ENCODE measurements at places on chromosomes 2 and 18.

GRCh38 chr2:196399722-196400691, 228.6 kb upstream of the STK17B start:
- no peak for DNase-seq

DNA sequence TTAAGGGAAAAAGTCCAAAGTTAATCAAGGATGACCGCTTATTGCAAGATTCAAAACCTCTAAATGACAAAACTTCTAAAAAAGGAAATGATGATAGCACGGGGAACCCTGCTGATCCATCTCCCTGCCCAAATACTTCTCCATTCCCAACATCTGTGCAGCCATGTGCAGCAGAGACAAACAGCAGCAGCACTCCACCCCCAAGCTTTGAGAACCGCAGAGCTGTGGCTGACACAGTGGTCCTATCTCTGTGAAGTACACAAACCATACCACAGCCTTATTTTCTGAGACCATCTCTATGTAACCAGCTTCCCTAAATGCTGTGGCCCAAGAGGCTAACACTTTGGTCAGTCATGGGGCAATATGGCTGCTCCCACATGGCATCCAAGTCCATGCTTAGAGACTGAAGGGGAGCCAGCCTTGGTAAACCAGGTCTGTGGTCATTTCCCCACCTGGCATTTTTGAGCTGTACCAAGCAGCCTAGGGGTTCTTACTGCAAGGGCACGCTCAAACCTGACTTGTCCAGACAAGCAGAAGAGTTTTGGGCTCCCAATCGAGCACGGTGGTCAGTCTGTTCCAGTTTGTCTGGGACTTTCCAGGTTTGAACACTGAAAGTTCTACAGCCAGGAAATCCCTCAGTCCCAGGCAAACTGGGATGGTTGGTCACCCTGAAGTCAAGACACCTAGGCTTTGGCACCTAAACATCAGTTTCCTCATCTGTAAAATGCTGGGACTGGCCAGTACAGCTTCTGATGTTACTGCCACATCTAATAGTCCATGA, 17.1 kb upstream of the NFE2L2 start:
- no peak for DNase-seq

DNA sequence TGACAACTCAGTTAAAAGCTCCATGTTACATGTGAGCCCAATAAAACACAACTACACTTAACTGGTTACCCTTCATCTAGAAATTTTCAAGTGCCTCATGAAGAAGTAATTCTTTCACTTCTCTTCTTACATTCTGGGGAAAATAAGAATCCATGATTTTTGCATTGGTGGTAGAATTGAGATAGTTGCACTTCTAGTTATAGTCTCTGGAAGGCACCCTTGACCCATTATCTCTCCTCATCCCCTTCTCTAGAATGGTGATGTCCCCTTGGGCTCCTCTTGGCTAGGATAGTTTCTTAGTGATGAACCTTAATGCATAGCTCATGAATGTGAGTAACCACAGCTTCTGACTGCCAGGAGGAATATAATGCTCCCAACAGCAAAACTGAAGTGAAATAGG, 3.6 kb downstream of the LGALSL start:
- no peak for DNase-seq

DNA sequence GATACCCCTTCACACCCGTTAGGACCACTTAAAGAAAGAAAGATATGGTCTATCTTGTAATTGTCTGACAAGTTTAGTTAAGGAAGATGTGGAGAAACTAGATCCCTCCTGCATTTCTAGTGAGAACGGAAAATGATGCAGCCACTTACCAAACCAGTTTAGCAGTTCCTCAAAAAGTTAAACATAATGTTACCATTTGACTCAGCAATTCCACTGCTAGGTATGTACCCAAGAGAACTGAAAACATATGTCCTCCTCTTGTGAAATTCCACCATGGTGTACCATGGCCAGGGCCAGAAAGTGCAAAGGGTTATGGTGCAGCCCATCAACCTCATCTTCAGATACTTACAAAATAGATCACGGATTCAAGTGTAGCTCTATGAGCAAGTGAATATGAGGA, 79.0 kb upstream of the ID2 start:
- DNase-seq, result no peak

- peak; percentile 74 for DNase-seq
Observed at GRCh38 chr2:197168705-197169104, 141.9 kb downstream of the ANKRD44 start.

DNA sequence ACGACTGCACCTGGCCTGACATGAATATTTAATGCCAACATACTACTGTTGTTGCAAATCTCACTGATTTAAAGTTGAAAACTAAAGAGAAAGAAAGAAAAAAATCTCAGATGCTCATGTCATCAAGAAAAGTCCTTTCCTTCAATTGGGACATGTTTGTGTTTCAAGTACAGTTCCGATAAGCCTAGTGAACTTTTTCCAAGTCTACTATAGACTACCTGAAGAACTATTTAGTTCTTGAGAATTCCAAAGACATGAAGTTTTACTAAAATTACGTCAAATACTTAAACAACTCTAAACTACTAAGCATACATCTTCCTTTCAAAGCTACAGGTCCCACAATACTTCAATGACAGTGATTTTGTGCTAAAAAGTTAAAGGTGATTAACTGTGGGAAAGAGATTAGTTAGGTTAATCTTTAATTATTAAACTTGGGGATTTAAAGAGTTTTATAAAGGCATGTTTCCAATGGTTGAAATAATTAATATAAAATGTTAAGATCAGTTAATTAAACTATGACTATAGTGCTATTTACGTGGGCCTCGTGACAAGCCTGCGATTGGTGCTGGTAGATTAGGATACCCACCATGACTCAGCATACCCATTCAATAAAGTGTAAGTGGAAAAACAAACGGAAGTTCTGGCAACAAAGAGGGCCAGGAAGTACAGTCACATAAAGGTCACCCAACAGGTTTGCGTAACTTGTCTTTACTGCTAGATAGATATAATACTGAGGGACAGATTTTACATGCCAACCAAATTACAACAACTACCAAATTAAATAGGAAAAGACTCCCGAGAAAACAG, 55.5 kb downstream of the SEPTIN10 start:
- no peak for DNase-seq

GRCh38 chr2:220341014-220341413, 713.6 kb downstream of the SLC4A3 start:
- DNase-seq, result no peak

- no peak for DNase-seq
Observed at GRCh38 chr2:10741139-10741538, 19.7 kb downstream of the ATP6V1C2 start.

DNA sequence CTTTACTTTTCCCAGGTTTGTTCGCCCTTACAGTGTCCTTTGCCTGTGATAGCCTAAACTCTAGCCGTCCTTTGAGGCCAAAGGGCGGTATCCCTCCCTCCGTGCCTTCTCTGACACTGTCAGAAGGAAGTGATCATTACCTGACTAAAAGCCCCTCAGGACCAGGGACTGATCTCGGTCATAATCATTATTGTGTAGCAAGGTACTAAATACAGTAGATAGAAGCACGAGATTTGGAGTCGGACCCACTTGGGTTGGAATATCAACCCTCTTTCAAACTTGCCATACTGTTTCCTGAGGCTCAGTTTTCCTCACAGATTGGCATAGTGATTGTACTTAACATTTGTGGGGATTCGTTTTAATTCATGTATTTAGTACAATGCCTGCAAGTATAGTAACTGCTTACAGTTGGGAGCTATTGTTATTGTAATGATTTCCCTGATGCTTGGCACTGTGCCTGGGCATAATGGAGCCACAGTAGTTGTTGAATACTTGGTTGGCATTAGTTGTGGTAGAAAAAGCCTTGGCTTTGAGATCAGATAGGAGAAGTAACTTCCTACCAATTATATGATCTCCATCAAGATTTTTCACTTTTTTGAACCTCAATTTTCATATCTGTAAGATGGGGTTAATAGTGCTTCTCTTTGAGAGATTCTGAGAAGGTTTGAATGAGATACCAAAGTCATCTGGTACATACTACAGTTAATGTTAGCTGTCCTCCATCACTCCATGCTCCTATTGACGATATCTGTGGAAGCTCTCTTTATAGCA, 836 bp downstream of the STK11IP start:
- DNase-seq, result no peak

GRCh38 chr2:75480971-75481836, 79.5 kb downstream of the EVA1A start:
- DNase-seq, result no peak

GRCh38 chr2:196334710-196335109, 163.3 kb upstream of the STK17B start:
- no peak for DNase-seq

- DNase-seq, result no peak
Observed at GRCh38 chr2:151833984-151834383, 5.8 kb upstream of the ARL5A start.

GRCh38 chr2:190767821-190768220, 112.8 kb upstream of the GLS start:
- DNase-seq, result no peak

DNA sequence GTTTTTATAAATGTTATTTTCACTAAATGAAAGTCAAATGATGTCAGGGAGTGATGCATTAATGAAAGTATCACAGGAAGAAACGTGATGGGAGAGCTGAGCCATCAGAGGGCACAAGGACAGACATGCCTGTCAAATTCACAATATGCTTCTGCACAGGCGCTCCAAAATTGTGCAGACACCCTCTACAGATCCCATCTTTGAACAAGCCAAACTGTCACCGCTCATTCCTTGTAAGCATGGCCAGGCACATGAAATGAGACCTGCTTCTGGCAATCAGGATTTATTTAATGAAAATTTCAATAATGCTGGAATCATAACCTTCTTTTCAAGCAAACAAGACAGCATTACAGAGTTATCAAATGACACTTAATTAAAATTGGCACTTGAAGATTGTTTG, 20.4 kb upstream of the FSHR start:
- no peak for DNase-seq

DNA sequence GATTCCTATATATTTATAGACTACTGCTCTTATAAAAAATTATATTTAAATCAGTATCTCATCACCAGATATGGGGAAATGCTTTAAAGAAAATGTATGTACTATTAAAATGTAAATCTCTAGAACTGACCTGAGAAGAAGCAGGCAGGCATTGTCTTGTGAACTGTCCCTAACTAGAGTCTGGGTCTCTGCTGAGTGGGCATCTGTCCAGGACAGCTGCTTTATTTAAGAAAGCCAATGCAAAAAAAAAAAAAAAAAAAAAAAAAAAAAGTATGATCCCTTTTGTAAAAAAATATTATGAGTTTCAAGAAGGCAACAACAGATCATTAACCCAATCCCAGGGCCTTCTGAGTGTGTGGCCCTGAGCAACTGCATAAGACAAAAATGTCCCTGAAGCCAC, 66.0 kb downstream of the PAX3 start:
- DNase-seq, result no peak

DNA sequence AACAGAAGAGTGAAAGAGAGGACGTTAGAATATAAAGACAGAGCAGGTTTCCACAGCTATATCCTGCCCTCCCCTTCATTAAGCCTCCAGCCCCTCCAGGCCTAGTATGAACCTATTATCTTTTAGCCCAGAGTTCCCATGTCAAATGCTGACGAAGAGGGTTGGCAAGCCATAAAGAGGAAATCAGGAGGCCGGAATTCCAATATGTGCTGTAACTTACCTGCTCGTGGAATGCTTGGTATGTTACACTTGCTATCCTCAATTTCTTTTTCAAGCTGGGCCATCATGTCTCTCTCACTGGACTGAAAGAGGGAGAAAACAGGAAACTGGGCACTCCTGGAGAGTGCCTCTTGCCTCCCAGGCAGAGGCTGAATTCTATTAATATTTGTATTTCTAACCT, 264.1 kb downstream of the TRIB2 start:
- no peak for DNase-seq

- DNase-seq, result no peak
Observed at GRCh38 chr2:238096311-238097011, 3.7 kb upstream of the ESPNL start.

GRCh38 chr2:238021327-238021726, 39.5 kb upstream of the SCLY start:
- DNase-seq, result no peak

DNA sequence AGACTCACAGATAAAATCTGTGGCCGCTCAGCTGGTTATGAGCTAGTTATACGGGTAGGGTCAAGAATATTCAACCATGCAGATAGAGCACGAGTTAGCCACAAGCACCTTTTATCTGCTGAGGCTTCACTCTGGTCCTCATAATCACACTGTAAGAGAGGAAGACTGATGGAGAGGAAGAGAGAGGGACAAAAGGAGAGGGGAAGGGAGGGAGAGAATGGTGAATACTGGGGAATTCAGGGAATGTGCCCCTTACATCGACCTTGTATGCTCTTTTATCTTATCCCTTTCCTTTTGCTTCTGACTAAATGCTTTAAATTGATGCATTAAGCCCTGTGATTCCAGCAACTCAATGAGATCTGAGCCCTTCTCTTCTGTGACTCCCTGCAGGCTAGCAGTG, 333.1 kb downstream of the DSEL start:
- DNase-seq, result no peak
